ENCODE measurements at places on chromosomes 6 and 20.

DNA sequence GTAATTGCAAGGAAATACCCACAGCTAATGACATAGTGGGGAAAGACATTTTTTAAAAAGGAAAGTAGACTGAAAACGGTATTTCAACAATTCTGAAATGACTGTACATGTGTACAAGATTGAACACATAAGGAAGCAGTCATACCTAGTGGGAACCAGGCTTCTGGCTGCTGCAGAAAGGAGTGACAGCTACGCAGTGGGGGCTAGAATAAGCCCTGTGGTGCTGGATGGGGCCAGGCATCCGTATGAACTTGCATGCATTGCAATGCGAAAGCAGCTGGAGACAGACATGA is 54.9 kb upstream of the GPR31 start:
- DNase-seq, result no peak

GRCh38 chr6:79436241-79436640 is 101.0 kb downstream of the LCA5 start:
- no peak for DNase-seq

GRCh38 chr6:71619836-71620235 is 266.5 kb upstream of the RIMS1 start:
- DNase-seq, result no peak

DNA sequence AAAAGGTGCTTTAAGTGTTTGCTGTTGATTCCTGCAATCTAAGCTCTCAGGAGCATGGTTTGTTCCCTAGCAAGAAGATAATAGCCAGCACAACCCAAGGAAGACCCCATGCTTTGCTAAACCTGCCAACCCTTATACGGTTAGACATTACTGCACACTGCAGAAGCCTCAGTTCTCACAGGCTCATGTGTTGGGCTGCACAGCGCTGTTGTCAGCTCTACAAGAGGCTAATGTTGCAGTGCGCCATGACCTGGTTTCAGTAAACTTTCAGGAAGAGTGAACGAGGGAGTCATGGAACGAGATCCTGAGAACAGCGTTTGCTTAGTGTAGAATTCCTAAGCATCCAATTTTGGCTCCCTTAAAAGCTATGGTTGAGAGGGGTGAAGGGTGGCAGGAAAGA is 218.5 kb downstream of the ARHGAP18 start:
- DNase-seq, result no peak

DNA sequence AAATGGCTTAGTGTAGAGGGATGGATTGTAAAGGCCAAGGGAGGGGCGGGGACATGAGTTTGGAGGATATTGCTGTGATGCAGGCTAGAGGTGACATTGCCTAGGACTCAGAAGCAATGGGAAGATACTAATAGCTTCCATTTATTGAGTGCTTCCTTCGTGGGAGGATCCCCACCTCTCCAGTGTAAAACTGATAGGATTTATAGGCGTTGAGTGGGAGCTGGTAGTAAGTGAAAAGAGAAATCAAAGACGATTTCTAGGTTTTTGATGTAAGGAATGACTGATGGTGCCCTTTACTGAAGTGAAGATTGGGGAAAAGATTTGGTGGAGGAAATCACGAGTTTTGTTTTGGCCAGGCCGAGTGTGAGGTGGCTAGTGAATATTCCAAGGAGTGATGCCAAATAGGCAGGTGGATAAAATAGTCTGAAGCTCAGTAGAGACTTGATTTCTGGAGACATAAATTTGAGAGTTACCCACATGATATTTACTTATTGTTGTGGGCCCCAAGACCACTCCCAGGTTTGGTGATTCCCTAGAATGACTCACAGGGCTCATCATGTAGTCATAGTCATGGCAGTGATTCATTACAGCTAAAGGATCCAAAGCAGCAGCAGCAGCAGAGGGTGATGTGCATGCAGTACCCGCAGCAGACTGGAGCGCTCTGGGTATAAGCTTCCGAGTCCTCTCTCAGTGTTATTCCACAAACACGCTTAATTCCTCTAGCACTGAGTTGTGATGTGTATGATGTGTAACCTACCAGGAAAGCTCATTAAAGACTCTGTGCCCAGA is 10.2 kb downstream of the RPRD1B start:
- DNase-seq, result no peak

DNA sequence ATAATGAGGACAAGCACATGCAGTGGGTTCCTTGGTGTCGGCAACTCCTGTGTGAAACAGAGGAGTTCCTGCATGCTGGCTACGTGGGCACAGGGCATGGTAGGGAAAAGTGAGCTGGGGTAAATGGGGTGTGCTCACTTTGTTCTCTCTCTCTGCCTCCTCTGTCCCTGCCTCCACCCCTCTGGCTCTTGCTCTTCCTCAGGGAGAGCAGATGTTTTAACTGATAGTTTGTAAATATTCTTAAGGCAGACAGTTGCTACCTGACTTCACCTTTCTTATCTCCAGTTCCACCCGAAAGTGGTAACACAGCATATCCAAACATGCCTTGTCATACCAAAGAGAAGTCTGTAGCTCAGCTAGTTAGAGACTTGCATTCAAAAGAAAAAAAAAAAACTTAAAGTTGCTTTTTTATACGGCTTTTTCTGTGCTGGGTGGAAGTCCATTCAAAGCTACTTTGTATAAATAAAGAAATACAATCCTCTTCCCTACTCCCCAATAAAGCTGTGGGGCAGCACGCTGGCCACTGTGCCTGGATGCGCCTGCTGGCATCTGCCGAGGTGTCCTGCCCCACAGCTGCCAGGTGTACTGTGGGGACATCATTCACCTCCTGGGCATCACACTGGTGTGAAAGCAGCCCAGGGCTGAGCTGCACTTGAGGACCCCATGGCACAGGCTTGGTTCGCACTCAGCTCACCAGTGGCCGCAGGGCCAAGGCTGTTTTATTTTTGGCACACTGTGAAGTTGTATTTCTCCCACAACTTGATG is 93.6 kb downstream of the FOXC1 start:
- DNase-seq, result no peak

DNA sequence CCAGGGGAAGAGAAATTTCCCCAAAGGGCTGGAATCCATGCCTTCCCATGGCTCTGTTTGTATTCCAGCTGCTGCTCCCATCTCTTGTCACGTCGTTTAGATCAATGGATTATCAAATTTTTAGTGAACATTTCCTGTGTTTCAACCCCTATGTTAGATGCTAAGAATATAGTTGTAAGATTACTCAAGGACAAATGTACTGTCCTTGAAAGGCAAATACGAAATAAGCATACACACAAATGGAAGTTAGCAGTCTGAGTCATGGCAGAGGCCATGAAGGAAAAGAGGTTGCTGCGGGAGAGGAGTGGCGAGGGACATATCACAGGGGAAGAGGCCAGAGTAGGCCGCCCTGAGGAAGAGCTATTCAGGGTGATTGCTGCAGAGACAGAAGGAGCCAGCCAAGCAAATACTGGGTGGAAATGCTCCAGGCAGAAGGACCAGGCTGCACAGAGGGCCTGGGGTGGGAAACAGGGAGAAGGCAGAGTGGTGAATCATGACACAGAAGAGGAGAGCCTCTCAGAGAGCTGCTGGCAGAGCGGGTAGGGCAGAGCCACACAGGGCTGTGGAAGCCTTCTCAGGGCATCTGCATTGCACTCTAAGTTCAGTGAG is 219.2 kb upstream of the LRFN2 start:
- no peak for DNase-seq

DNA sequence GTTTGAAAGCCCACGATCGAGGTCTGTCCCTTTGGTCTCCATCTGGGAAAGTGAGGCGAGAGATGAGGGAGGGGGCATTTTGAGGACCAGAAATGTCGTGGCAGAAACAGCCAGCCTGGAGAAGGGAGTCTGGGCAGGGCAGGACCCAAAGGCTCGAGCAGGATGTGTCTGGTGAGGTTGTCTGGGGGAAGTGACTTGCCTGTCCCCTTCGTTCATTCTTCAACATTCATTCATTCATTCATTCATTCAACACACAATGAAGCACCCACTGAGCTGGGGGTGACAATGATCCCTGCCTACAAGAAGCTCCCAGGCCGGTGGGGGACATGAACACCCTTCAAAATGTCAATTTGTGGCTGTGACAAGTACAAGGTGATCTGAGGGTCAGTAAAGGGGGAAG is 80.5 kb downstream of the CEBPB start:
- DNase-seq, result no peak

DNA sequence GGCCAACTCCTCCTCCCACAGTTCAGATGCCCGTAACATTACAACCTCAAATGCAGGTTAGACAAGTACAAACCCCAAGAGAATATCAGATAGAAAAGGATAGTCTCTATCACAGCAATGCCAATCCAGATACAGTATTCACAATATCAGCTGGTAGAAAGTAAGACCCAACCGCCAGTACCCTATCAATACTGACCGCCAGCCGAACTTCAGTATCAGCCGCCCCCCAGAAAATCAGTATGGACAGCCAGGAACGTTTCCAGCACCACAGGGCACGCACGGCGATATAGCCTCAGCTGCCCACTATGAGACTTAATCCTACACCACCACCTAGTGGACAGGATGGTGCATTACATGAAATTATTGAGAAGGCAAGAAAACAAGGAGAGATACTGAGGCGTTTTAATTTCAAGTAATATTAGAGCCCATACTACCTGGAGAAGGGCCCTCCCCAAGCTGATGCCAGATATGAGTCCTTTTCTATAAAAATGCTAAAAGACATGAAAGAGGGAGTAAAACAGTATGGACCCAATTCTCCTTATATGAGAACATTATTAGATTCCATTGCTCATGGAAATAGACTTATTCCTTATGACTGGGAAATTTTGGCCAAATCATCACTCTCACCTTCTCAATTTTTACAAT is 17.6 kb upstream of the EIF2S2 start:
- DNase-seq, result peak; percentile 82

GRCh38 chr6:41055149-41055548 is 2.1 kb downstream of the APOBEC2 start:
- DNase-seq, result no peak

DNA sequence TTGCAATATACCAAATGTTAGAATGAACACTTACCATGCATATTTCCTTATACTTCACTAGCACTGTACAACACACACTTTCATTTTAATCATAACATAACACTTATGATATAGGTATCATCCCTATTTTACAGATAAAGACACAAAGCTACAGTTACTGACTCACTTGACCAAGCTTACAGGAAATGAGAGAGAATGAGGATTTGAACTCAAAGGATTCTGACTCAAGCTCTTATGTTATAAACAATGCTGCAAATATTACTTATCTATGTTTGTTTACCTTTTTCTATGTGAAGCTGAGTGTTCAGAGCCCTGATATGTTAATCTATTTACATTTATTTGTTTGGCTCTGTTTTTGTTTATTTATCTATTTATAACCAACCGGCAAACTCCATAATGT is 245.4 kb downstream of the PTPRK start:
- DNase-seq, result no peak

DNA sequence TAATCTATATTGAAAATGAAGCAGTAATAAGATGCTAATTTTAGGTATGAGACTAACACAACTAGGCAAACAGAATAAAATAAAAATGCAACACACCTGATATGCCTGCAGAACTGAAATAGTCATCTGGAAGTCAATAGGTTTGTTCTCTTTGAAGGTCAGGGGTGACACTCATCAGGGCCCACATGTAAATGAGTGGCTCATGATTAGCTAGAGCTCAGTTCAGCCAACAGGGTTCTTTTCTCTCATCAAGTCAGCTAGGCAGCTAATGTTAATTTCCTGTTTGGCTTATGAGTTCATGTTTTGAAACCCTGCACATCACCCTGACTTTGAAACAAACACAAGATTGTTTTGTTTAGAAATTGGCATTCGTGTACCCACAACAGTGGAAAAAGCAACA is 23.8 kb downstream of the SMLR1 start:
- no peak for DNase-seq

DNA sequence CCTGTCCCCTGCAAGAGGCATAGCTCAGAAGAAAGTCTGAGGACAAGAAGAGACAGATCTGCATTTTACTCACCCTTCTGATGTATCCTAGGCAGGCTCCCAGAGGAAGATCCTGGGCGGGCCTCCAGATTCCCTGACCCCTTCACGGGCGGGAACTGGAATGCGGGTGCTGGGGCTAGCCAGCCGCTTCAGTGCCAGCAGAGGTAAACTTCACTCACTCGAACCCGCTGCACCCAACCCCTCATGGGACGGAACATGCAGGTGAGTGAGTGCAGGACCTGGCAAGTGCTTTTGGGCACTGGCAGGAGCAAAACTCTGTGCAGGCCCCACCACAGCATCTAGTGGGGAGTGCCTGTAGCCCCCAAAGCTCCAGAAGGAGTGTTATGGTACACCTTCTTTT is 171.8 kb downstream of the MMS22L start:
- no peak for DNase-seq

DNA sequence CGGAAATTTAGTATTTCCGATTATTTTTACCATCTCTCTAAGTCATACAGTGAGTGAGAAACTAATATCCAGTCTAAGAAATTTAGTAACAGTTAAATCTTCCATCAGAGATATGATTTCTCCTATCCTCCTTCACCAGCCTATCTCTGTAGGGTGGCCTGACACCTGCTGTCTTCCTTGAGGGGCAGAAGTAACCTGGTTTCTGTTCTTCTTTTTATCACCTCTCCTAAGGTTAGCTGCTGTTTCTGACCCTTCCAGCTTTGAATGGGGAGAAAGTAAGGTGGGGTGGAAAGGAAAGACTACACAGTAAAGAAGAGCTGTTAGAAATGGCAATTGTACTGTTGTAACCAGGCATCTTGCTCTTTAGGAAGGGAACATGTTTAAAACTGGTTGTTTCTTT is 447.7 kb downstream of the PHF3 start:
- no peak for DNase-seq

DNA sequence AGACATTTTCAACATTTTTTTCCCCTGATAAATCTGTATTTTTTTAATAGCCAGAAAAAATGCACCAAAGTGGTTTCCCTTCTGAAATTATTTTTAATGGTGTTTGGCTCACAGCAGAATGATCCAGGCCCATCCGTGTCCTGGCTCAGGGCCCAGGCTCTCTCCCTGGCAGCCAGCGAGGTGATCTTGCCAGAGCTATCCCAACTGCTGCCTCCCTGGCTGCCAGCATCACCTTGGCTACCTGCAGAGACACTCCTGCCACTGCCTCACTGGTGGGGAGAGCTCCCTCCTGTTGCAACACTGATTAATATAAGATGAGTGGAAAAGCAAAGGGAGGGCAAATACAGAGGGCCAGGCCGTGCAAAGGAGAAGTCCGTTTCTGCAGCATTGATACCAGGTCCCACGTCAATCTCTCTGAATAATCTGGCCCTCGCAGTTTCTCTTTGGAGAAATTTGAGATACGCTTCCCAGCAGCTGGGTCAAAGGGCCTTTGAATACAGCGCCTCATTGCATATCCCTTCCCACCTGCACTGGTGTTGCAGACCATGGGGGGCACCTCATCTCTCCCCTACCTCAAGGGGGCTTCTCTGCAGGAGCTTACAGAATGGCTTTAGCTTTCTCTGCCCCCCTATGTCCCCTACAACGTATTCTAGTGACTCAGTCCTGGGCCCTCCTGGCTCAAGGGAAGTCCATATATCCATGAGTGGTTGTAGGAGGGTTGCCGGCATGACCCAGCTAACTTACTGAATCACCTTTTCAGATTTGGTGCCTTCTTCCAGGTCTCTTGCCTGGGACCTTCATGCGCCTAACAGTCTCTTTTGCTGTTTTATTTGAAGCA is 12.8 kb upstream of the DSTN start:
- no peak for DNase-seq

DNA sequence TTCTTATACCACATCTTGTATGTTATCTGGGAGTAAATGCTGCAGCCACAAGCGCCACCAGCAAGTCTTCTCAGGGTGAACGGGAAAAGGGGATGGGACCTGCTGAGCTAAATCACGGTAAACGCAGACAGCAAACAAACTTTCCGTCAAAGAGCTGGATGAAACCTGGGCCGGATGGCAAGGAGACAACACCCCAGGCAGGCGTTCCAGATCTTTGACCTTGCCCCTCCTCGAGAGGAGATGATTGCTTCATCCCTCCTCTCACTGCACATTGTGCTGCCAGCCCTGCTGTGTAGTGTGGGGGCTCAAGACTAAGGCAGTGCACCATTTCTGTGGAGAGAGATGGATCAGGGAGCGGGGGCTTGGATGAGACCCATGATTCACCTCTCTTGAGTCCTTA is 9.8 kb downstream of the RAET1E start:
- no peak for DNase-seq

All from midbrain (tissue), 1 donor.